ENCODE measurements at places on chromosomes 5 and 9.

- DNase-seq: no peak
Observed at GRCh38 chr5:14777932-14778791, 93.4 kb downstream of the ANKH start.

DNA sequence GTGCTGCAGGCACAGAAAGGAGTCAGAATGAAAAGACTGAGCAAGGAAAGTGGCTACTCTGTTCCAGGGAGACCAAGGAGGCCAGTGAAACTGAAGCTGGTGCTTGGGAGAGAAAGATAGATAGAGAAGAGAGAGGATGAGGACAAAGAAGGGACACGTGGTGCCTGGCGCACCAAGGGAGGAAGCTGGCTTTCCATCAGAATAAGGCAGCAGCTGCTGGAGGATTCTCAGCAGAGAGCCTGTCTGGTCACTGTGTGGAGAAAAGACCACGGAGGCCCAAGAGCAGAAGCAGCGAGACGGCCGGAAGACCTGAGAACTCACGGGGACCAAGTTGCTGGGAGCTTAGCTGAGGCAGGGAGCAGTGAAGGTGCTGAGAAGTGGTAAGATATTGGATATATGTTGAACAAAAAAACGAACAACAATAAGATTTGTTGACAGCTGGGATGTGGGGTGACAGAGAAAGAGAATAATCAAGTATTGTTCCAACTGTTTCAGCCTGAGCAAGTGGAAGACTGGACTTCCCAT, 116.1 kb downstream of the SEMA5A start:
- DNase-seq: no peak

DNA sequence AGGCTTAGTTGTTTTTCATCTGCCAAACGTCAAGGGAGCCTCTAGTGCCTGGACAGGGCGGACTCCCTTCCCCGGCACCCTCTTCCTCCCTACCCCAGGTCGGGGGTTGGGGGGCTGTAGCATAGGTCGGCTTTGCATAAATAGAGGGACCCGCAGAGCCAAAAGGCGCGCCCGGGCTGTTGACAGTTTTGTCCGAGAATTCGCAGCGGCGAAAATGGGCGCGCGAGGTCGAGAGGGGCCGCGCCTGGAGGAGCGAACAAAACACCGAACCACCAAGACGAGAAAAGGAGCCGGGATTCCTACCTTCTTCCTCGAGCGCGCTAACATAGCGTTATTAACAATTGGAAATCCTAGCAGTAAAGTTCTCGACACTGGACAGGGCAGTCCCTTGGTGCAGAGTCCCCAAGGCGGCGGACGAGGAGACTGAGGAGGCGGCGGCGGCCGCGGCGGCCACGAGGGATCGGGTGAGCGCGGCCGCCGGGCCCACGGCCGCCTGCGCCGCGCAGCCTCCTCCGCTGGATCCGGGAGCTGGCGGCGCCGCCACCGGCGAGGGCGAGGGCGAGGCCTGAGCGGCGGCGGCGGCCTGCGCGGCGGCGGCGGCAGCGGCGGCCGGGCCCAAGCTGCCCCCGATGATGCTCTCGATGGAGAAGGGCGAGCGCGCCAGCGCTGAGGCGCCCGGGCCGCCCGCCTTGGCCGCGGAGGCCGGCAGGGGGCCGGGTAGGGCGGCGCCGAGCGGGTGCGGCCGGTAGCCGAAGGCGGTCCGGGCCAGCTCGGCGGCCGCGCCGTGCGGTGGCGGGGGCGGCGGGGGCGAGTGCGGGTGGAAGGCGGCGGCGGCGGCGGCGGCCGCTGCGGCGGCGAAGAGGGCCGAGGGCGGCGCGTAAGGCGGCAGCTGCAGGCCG, 1.7 kb downstream of the FOXD1 start:
- peak; percentile 20 for DNase-seq

DNA sequence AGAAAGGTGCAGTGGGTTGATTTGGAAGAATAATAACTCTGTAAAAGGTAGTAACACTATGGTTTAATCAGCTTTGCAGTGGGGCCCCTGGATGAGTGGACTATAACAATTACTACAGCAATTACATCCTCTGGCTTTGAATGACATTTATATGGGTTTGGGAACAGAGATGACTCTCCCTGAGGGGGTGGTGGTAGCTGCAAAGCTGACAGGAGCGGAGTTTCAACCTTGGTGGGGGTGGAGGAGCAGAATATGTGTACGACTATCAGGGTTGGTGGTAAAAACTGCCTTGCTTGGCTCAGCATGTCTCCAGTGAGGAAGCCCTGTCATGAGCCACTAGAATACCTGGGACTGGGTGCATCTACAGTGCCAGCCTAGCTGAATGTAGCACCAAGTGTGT, 28.3 kb upstream of the NR3C1 start:
- no peak for DNase-seq

DNA sequence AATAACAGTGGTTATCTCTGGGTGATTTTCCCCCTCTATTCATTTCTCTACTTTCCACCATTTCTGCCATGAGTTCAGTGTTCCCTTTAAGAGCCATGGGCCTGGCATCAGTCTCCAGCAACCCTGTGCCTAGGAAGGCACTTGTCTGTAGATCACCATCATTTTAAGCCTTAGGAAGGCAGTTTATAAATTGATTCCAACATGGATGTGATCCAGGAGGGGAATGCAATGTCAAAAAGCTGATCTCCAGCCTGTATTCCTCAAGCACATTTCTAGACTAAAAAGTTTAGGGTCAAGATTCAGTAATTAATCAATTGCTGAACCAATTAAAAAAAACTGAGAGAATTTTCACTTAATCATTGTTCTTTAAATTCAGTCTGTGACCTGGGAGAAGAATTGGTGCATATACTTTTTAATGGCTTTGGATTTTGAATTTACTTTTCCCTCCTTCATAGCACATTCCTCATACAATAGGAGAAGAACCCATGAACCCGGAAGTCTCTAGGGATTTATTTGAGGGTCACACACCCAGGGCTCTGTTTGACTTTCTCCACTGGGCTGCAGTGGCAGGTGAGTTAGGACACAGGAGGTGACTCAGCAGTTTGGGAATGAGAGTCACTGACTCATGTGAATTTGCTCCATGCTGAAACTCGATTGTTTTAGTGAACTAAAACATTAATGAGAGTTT, 6.1 kb upstream of the ERMP1 start:
- DNase-seq: peak; percentile 44

DNA sequence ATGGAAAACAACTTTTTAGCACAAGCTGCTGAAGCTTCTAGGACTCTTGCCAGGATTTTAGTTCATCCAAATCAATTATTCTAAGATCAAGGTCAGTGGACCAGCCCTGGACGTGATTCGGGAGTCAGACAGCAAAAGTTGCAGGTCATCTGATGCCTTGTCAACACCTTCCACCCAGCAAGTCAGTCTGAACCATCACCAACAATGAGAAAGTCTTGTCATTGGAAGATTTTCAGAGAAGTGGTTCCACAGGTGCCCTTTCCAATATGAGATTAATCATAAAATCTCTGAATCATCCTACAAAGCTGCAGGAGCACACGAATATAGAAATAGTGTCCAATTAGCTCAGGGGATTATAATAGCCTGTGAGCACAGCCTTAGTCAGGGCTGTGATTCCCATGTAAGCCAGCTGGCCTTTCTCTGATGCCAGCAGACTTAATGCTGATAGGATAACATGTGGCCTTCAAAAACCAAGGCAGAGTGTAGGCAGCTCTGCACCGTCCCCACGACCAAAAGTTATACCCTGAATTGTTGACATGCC, 445.0 kb upstream of the TRPC7 start:
- no peak for DNase-seq

- no peak for DNase-seq
Observed at GRCh38 chr5:33975852-33976251, 8.6 kb downstream of the SLC45A2 start.

GRCh38 chr5:83426855-83427254, 44.7 kb upstream of the VCAN start:
- DNase-seq: peak; percentile 67

DNA sequence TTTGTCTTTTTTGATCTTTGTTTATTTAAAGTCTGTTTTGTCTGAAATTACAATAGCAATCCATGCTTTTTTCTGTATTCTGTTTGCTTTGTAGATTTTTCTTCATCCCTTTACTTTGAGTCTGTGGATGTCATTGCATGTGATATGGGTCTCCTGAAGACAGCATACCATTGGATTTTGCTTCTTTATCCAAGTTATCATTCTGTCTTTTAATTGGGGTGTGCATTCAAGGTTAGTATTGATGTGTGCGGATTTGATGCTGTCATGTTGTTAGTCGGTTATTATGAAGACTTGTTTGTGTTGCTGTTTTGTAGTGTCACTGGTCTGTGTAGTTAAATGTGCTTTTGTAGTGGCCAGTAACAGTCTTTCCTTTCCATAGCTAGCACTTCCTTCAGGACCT, 23.0 kb downstream of the POLK start:
- no peak for DNase-seq

GRCh38 chr5:136275601-136276000, 82.6 kb upstream of the SMIM32 start:
- no peak for DNase-seq

- DNase-seq: no peak
Observed at GRCh38 chr5:173642191-173642816, 25.9 kb upstream of the BOD1 start.

DNA sequence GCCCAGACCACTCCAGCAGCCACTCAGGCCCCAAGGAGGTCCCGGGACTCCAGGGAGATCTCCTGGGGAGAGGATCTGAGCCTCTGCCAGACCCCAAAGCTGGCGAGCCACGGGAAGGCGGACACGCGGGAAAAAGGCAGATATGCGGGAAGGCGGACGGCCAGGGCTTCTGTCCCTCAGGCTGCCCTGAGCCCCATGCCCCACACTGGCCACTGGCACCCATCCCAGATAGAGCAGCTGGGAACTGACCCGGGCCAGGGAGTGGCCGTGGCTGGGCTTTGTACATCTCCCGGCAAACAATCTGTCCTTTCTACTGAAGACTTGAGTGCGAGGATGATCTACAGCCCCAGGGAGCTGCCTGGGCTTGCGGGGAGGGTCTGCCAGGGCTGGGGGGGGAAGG, 21.1 kb upstream of the NOTCH1 start:
- DNase-seq: no peak

- DNase-seq: no peak
Observed at GRCh38 chr5:10875201-10875768, 114.3 kb upstream of the DAP start.

DNA sequence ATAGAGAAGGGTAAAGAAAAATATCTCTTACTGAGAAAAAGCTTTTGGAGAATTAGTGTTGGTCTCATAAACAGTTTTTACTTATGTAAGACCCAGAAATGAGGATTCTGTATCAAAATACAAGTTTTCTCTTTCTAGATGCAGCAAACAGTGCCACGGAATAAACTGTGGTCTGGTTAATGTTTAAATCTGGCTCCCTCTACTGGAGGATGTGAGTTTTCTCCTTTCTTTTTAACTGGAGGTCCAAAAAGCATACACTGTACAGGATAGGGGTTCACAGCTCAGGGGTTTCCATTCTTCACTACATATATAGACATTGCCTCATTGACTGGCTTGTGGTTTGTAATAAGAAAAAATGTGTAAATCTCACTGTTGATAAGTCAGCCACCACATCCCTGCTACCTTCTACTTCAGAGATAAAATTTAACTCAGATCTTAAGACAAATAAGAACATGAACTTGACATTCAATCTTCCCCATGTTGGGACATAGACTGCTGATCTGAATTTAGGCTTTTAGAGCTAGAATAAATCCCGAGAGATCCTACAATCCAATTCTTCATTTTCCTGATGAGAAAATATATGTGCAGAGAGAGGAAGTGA, 98.9 kb downstream of the CFAP95 start:
- DNase-seq: peak; percentile 55

GRCh38 chr9:69834591-69835184, 14.1 kb downstream of the CFAP95 start:
- no peak for DNase-seq

GRCh38 chr5:82276800-82277612, 1.1 kb downstream of the RPS23 start:
- DNase-seq: peak; percentile 23

DNA sequence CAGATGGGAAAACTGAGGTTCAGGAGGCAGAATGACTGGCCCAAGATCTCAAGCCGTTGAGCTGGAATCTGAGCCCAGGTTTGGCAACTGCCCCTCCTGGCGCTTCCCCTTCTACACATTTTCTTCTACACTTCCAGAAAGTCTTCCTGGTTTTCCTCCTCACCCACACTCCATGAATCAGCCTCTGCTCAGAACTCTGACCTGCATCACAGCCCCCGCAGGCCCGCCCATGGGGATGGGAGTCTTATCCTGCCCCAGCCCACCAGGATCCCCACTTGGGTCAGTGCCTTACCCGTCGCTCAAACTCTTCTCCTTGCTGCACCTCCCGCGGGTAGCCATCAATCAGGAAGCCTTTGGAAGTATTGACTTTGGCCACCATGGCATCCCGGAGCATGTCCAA, 5.9 kb downstream of the AK1 start:
- no peak for DNase-seq

DNA sequence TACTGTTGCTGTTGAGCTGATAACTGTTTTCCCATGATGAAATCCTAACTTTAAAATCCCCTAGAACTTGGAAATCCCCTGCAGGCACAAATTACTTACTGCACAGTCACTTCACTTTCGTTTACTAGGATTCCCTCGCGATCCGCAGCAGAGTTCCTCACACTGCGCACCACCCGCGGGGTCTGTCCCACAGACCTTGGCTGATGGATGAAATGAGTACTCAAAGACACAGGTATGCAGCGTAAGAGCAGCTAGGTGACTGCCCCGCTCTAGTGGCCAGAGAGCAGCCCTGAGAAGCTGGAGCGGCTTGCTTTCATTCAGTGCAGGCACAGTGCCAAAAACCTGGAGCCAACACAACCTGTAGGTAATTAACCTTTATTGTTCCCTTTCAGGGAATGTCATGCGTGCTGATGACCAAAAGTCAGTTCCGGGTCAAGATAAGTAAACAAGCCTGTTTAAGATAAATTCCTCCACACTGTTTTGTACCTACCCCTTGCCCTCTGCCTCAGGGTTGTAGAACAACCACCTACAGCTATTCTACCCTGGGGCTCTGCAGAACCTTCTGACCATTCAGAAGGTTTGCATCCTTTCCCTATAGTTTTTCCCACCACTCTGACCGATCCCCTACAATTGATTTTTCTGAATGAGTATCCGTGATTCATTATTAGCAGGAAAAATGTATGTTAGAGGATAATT, 191.2 kb downstream of the CDH9 start:
- DNase-seq: no peak

GRCh38 chr5:149474198-149474597, 77.0 kb downstream of the CSNK1A1 start:
- no peak for DNase-seq

DNA sequence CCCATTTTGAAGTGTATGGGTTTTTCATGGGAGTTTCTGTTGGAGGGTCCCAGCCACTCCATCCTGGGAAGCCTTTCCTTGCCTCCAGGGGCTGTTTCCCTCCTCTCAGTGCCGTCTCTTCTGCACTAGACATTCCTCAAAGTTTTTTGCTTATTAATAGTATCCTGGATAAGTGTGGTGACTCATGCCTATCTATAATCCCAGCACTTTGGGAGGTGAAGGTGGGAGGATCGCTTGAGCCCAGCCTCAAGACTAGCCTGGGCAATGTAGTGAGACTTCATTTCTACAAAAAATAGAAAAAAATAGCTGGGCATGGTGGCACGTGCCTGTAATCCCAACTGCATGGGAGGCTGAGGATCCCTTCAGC, 43.1 kb downstream of the RALGPS1 start:
- DNase-seq: no peak
